ENCODE measurements at places on chromosomes 5 and 9.
A peak's percentile ranks its signal among the peaks of the same experiment; 100 is the strongest.

- peak; percentile 67 for DNase-seq
These were observed 176.7 kb upstream of the DMAC1 start for GRCh38 chr9:7976167-7976755.

- DNase-seq = no peak
These were observed 39.4 kb downstream of the PIP5K1B start for GRCh38 chr9:68744426-68744825.

- DNase-seq = no peak
These were observed 3.0 kb downstream of the ECSCR start for GRCh38 chr5:139459451-139459934.

DNA sequence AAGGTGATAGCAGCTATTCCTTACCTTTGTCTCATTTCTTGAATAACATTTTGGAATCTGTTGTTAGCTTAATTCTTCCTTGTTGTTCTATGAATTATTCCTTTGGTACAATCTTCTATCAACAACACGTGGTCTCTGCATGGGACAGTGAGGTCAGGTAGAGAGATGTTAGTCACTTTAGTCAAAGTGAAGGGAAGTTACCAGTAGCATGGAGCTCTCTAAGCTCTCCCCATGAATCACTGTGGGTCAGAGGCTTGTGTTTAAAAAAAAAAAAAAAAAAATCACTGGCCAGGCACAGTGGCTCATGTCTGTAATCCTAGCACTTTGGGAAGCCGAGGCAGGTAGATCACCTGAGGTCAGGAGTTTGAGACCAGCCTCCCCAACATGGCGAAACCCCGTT, 116.0 kb downstream of the GOLPH3 start:
- no peak for DNase-seq

- no peak for DNase-seq
These were observed 30.6 kb downstream of the NKD2 start for GRCh38 chr5:1039210-1039548.

- no peak for DNase-seq
These were observed 210.3 kb downstream of the C9orf152 start for GRCh38 chr9:109997682-109998081.

- no peak for DNase-seq
These were observed 796 bp upstream of the PDLIM7 start for GRCh38 chr5:177498013-177498787.

DNA sequence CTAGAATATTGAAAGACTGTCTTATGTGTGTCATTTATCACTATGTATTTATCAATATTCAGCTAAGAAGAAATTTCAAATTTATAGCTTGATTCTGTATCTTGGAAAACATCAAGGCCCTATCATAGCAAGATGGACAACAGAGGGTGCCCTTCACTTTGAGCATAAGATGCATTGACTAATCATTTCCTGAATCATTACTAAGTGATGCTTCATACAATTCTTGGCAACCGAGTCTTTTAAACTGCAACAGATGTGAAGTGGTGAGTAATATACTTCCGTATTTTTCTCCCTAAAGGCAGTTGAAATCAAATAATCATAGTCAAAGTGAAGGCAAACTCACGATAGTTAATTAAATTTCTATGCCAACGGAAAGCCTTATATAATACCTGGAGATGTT, 318.6 kb upstream of the RGMB start:
- no peak for DNase-seq

- no peak for DNase-seq
These were observed 18.8 kb downstream of the GLE1 start for GRCh38 chr9:128523199-128523925.

- no peak for DNase-seq
These were observed 111.3 kb upstream of the NR5A1 start for GRCh38 chr9:124618476-124618875.

- DNase-seq = no peak
These were observed 4.4 kb upstream of the CREBRF start for GRCh38 chr5:173051746-173052145.

- DNase-seq = peak; percentile 43
These were observed 19.3 kb downstream of the RFK start for GRCh38 chr9:76374783-76375559.

DNA sequence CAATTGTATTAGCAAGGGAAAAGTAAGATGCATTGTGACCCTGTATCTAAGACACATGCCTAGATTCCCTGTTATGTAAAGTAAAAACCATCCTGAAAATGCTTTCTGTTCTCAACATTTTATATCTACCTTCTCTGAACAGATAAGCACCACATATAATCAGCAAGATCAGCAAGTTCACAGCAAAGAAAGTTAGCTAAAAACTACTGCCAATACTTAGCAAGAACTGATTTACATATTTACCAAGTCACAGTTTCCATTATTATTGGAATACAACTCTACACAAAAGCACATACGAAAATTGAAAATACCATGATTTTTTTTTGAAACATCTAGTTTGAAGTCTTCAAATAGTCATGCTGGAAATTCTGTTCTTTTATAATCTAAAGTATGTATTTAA, 1118.1 kb downstream of the TAF11L14 start:
- no peak for DNase-seq

DNA sequence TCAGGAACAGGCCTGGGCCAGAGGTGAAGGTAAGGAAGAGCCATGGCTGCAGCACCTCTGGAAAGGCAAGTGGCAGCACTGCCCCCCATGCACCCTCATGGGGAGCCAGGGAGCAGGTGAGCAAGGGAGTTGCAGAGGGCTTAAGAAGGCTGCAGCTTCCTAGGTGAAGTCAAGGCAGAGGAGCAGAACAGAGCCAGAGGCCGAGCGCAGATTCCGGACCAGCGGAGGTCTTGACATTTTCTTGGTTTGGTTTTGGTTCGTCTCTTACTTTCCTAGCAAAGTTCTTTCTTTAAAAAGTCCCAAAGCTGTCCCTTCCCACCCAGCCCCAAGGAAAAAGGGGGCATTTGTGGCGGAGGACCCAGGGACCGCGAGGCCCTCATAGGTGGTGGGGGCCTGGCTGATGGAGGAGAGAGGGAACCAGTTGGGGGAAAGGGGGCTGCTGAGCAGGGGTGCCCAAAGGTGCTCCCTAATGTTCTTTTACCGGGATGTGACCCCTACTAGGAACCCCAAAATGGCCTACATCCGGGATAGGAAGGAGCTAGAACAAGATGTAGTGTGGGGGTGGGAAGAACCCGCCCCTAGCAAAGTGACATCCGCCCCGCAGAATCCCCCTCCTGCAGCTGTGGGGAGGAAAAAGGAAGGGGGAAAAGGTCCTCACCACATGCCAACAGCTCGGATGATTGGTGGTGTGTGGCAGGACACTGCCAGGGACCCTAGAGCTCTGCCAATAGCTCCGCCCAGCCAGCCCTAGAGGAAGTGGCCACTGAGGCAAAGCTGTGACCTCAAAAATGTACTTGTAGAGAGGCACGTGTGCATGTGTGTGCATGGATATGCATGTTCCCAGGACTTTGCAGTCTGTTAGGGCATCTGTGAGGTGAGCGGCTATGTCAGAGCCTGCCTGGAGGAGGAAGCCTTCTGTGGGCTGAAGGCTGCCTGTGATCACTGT, 914 bp upstream of the CD72 start:
- peak; percentile 77 for DNase-seq

DNA sequence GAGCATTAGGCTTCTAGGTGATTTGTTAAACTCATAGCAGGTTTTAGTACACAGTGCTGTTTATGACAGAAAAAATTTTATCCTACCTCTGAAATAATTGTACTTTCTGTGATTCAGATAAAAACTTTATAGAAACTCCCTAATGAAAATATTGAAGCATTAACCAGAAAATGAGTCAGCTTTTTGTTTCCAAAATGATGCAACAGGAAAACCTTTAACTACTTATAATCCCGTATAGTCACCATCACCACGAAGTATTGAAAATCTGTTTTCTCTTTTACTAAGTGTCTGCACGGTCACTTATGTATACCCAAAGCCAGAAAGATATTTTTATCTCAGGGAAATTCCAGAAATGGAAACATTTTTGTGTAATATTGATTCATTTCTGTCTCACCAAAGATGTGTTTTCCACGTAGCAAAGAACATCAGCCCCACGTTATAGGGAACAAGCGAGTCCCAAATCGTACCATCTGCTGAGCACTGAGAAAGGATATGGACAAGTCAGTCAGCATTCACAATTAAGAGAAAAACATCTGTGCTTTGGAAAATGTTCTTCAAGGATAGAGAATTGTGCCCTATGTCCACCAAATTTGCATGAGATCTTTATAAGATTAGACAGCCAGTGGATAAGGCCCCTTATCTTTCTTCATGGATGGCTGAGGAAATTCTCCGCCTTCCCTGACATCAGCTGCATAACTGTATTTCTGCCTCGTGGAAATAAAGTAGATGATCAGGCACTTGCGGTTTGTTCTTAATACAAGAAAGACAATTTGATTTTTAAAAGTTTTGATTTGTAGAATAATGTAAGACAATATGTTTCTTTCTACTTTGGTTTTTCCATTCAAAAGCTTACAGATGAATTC, 41.9 kb downstream of the TNFAIP8 start:
- peak; percentile 95 for DNase-seq

GRCh38 chr5:173328844-173329490, 753 bp upstream of the STC2 start:
- DNase-seq = no peak

DNA sequence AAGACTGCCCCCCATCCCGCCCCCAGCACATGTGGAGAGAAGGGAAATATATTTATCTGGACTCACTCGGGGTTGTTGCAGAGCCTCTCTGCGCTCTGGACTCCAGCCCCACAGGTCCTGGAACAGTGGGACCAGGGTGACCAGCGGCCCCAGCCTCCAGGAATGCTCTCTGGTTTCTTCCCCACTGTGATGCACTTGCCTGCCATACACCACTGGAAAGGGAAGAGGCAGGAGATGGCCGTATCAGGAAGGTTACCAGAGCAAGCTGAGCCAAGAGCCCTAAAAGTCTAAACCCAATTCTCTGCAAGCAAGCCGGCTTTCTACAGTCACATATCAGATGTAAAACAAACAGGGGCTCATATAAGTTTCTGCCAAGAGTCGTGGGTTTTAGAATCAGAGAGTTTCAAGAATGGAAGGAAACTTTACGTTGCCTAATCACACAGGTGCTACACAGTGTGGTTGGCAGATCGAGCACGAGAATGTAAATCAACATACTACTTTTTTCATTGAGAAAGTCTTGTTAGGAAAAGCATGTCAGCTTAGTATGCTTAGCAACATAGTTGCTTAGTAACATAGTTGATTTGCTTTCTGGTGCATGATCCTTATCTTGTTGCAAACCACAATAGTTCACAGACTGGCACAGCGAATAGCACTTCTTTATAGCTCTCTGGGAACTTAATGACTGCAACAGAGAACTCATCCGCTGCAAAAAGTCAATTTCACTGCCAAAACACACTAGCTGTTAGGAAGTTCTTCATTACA, 201.2 kb downstream of the TARS1 start:
- no peak for DNase-seq

DNA sequence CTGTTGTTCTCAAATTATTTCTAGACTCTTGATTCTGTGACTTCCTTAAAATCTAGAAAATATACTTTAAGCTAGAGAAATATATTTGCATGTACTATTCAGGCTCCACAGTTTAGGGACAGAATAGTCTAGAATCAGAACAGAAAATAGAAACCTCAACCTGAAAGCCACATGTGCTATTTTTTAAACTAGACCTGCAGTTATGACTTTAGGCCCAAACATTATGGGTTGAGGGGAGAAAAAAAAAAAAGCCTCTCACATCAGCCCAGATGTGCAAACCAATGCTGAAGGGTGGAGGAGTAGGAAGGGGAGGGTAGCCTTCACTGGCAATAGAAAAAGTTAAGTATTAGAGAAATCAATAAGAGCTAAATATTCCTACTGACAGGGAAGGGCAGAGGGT, 35.7 kb downstream of the ELL2 start:
- no peak for DNase-seq

- DNase-seq = peak; percentile 63
These were observed at the start of gene KCNT1 for GRCh38 chr9:135701959-135702721. Gene KCNT1, plus strand, starts transcription at chr9:135702185. Its CDS starts 74 bp downstream, at chr9:135702259.
